ENCODE measurements at places on chromosomes 3 and 15.

- no peak for DNase-seq
- H3K27me3 ChIP-seq: no peaks in the 10 kb centered on the region
- no peak overlapping the region for H3K4me3 ChIP-seq
- H3K27ac ChIP-seq: no peak overlapping the region
These were observed 327.4 kb downstream of the EPHA3 start for GRCh38 chr3:89434621-89435380.

GRCh38 chr15:62895905-62896316 is 146.6 kb upstream of the TPM1 start:
- H3K4me3 ChIP-seq: no peak overlapping the region
- peak overlapping the region; percentile 100 for H3K27ac ChIP-seq
- peaks cover 25% of the 10 kb centered on the region for H3K4me1 ChIP-seq
- H3K36me3 ChIP-seq: no peaks in the 10 kb centered on the region
- peak; percentile 95 for DNase-seq

DNA sequence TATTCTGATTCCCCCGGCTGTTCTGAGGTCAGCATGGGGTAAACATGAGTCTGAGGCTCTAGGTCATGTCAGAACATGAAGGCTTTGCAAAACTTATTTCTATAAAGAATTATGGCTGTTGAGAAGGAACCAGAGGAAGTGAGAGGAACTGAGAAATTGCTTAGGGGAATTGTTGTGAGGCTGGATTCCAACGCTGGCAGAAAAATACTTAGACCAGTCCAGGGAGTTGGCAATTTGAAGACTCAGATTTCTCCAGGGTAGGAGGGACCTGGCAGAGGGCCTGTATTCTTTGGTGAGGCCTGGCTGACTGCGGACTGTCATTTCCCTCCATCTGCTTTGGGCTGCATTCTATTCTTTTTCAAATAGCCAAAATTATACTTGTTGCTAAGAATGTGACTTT is 155.5 kb downstream of the PLD1 start:
- no peaks in the 10 kb centered on the region for H3K4me1 ChIP-seq
- no peak overlapping the region for H3K27ac ChIP-seq
- H3K36me3 ChIP-seq: peaks cover 10% of the 10 kb centered on the region
- H3K27me3 ChIP-seq: no peaks in the 10 kb centered on the region
- H3K4me3 ChIP-seq: no peak overlapping the region
- DNase-seq: peak; percentile 31

- no peaks in the 10 kb centered on the region for H3K27me3 ChIP-seq
- H3K4me1 ChIP-seq: no peaks in the 10 kb centered on the region
- no peak overlapping the region for H3K4me3 ChIP-seq
These were observed 128.8 kb downstream of the SV2B start for GRCh38 chr15:91228890-91229289.

DNA sequence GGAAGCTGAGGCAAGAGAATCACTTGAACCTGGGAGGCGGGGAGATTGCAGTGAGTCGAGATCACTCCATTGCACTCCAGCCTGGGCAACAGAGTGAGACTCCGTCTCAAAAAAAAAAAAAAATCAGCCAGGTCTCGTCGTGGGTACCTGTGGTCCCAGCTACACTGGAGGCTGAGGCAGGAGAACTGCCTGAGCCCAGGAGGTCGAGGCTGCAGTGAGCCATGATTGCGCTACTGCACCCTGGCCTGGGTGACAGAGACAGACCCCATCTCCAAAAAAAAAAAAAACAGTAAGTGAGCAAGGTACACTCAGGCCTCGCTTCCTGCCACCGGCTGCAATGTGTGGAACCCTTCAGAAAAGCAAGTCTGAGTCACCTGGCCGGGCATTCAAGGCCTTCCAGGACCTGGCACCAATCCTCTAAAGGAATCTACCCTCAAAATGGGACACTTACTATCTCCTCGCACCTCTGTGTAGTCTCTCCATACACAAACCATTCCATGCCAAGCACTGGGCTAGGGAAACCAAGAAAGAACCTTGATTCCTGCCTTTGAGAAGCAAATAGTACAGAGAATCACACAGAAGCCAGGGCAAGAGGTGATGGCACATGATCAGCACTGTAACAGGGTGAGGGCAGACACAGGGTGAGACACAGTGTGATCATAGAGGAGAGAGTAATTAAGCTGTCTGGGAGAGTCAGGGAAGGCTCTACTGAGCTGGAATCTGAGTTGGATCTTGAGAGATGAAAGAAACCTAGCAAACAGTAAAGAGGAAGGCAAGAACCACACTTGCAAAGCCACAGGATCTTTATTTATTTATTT is 9.7 kb downstream of the SCAMP2 start:
- no peaks in the 10 kb centered on the region for H3K27me3 ChIP-seq
- DNase-seq: peak; percentile 31
- no peak overlapping the region for H3K4me3 ChIP-seq
- peaks cover under 1% of the 10 kb centered on the region for H3K36me3 ChIP-seq
- no peak overlapping the region for H3K27ac ChIP-seq

- H3K27me3 ChIP-seq: no peaks in the 10 kb centered on the region
- no peaks in the 10 kb centered on the region for H3K4me1 ChIP-seq
- H3K4me3 ChIP-seq: no peak overlapping the region
- H3K27ac ChIP-seq: no peak overlapping the region
- H3K36me3 ChIP-seq: no peaks in the 10 kb centered on the region
These were observed 81.6 kb upstream of the CHMP2B start for GRCh38 chr3:87145553-87145952.

DNA sequence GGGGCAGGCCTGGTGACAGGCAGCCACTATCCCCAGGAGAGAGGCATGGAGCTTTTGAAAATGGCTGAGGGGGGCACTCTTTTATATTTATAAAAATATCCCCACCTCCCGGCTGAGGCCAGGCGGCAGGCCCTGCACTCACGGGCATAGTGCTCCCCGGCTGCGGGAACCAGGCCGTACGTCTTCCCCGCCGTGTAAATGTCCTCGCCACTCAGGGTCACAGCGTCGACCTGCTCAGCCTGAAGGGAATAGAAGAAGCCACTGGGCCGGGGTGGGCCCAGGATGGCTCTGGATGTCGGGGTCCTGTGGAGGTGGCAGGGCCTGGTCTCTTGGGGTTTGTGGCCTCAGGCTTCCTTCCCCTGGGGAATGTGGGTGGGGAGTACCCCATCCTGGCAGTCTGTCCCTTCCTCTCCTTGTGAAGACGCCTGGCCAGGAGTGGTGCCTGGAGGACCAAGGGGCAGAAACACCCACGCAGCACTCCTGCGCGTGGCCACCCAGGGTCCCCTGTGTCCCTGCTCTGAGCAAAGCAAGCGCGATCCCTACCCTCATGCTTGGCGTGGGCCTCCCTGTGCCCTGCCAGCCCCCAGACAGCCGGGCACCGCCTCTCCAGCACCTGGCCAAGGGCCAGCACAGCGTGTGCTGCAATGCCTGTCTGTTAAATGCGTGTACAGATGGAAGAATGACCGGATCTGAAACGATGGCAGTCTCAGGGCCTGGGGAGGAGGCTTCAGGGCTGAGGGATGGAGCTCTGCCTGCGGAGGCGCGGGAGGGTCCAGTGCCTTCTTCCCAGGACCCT is 18.9 kb downstream of the MELTF start:
- H3K36me3 ChIP-seq: no peaks in the 10 kb centered on the region
- DNase-seq: no peak
- no peaks in the 10 kb centered on the region for H3K4me1 ChIP-seq
- no peak overlapping the region for H3K4me3 ChIP-seq
- H3K27me3 ChIP-seq: peaks cover 15% of the 10 kb centered on the region
- no peak overlapping the region for H3K27ac ChIP-seq

Data from IMR-90 (cell line).